Pulmonary artery endothelial cell (primary cell): ENCODE measurements at places on chromosomes 3 and 15. TPM values are rescaled to one million over a fixed set of nuclear protein-coding genes. Genes with fewer than 3 reads are reported as not detected.

CACNA1D gene
- total RNA-seq, result not detected in 2 replicates

FEZF2 gene
- not detected in 2 replicates for total RNA-seq

CCDC39 gene
- not detected in 2 replicates for total RNA-seq

GPR171 gene
- total RNA-seq, result not detected in 2 replicates

EXOG gene
- total RNA-seq, result 9.6 and 12.2 TPM in 2 replicates

WDR72 gene
- not detected in 2 replicates for total RNA-seq

SLC38A3 gene
- 0.07 TPM in 1 of 2 replicates, not detected in the other for total RNA-seq

DNA sequence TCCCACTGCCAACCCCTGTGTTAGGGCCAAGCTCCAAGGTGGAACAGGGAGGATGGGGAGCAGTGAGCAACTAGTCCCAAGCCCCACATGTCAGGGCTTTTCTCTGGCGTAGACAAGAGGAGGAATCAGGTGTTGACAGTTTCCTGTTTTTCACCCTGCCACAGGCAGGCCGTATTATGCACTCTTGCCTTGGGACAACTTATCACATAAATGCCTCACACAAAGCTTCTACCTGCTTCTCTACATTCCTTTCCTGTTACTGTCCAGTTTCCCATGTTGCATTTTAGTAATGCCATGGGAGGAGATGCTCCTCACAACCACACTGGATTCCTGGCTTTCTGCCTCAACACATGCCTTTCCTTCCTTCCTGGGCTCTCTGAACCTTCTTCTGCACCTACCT lies 381.2 kb upstream of the ATP11B start:
- no peak for DNase-seq

DNA sequence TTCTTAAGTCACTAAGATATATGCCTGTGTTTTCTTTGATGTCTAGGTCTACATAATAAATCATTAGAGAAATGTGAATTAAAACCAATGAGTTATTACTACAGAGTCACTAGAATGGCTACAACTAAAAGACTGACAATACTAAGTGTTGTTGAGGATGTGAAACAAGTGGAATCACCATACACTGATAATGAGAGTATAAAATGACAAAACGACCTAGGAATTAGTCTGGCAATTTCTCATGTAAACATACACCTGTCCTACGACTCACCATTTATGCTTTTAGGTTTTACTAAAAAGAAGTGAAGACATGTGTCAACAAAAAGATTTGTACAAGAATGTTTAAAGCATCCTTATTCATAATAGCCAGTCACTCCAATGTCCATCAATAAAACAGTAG lies 75.2 kb upstream of the SATB1 start:
- no peak for DNase-seq

GRCh38 chr3:11634081-11634635 lies 9.6 kb downstream of the VGLL4 start:
- no peak for DNase-seq

- no peak for DNase-seq
Measured at GRCh38 chr15:45287390-45287956, 35.4 kb downstream of the SLC28A2 start.

DNA sequence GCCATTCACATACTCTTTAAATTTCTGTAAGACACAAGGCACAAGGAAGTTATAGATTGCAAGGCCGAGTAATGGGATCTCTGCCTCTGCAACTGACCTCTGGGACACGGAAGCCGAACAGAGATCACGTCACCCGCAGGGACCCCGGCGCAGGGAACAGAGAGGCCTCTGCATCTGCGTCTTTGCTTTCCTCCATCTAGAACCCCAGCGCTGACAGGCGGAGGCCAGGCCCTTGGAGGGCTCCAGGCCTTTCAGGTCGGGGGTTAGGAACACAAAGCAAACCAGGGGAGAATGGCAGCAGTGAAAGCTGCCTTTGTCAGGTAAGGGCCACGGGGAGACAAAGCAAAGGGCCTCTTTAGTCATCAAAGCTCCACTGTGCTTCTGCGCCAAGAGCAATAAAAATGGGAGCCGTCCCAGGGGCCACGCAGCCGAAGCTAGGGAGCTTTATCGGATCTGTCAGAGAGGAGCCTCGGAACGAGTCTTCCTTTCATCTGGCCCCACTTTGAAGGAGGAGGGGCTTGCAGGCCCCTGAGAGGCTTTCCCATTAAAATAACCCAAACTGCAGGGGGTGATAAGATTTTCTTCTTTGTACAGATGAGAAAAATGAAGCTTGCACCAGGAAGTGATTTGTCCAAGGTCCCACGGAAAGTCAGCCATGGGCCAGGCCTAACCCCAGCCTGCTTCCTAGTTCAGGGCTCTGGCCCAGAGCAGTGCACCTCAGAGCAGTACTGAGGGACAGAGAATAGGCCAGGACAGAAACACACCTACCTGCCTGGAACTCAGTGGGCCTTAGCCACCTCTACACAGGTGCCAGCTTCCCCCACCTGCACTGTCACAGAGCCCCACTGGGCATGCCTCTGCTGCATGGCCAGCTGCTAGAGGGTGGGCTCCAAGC lies 84.4 kb upstream of the RAD18 start:
- DNase-seq, result no peak

GRCh38 chr3:31043184-31043819 lies 148.8 kb upstream of the GADL1 start:
- no peak for DNase-seq

DNA sequence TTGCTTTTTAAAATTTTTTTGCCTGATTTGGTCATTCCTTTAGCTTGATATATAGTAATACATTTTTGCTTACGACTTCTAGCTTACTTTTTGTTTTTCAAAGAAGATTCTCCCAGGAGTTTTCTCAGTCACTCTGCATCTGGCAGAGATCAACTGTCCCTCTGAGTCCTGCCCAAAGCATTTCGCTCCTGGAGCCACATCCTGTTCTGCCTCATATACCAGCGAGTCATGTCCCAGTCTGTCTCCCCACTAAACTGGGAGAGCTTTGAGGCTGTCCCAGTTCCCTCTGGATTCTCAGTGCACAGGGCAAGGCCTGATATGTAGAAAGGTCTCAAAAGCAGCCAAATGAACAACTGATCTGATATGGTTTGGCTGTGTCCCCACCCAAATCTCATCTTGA lies 326.3 kb downstream of the ARRDC4 start:
- DNase-seq, result no peak

GRCh38 chr3:177343122-177343625 lies 145.9 kb upstream of the TBL1XR1 start:
- no peak for DNase-seq

GRCh38 chr3:50442945-50443579 lies 60.4 kb downstream of the CACNA2D2 start:
- no peak for DNase-seq

DNA sequence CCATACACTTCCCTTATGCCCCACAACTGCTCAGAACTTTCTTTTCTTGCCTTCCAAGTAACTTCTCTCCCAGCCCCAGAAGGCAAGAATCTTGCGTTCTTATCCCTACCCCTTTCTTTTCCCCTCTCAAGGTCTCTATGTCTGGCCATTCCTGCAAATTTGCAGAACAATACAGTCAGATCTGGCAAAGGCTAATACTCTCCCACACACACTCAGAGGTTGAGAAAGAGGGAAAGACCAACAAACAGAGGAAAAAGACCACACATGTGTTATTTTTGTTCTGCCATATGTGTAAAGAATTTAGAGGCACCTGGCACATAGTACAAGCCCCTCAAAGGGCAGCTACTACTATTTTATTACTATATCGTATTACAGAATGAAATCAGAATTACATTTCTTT lies 25.7 kb downstream of the GJD2 start:
- no peak for DNase-seq

DNA sequence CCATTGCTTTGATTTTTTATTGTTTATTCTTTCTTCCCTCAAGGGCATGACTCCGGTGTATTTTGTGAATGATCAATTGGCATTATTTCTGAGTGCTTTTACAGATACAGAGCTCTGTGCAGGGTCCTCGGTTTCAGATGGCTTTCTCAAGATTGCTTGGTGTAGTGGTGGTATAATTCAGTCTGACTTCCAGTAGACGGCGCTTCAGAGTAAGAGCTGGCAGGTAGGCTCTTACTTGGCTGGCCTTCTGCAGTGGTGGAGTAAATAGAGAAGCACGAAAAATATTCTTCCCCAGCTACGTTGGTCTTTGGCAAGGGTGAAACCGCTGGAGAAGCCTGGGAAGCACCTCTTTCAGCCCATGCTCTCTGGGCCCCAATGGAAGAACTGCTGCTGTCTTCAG lies 723.0 kb upstream of the BCHE start:
- no peak for DNase-seq

DNA sequence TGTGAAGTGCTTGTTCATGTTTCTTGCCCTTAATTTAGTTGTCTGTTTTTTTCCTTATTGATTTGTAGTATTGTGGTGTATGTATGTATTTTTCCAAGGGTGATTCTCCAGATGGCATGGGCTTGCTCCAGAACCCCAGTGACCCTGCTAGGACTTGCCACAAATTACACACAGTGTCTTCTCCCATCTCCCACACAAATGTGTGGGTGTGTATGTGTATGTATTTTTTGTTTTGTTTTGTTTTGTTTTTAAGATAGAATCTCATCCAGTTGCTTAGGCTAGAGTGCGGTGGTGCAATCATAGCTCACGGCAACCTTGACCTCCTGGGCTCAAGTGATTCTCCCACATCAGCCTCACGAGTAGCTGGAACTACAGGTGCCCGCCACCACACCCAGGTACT lies 36.2 kb upstream of the ARID3B start:
- no peak for DNase-seq

DNA sequence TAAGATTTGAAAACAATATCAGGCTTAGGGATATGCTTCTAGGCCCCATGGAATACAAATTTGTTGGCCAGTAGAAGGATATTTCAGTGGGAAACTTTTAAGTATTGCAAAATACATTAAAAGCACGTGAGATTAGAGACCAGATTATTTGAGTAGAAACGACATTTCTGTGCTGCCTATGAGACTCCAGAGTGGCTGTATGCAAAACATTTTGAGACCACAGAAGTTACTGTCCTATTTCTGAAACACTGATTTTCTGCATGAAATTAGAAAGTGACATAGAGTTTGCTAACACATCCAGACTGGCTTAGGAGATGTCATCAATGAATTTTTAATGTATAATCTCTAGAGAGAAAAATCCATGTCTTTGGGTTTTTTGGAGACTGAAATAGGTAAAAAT lies 99.8 kb downstream of the KCNH8 start:
- no peak for DNase-seq

DNA sequence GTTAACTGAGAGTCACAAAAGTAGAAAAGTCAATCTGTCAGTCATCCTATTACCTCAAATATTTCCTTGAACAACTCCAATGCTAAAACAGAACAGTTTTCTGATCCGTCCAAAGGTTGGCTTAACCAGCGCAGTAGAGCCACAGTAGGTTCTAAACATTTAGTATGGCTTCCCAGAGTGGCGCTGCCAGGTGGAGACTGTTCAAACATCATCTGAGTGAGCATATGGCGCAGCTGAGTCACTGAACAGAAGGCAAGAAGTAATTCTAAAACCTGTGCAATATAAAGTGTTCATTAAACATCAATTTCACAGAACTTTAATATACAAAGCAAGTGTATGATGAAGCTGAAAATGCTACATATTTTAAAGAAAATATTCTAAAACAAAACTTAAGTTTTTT lies 19.9 kb downstream of the CIP2A start:
- no peak for DNase-seq

DNA sequence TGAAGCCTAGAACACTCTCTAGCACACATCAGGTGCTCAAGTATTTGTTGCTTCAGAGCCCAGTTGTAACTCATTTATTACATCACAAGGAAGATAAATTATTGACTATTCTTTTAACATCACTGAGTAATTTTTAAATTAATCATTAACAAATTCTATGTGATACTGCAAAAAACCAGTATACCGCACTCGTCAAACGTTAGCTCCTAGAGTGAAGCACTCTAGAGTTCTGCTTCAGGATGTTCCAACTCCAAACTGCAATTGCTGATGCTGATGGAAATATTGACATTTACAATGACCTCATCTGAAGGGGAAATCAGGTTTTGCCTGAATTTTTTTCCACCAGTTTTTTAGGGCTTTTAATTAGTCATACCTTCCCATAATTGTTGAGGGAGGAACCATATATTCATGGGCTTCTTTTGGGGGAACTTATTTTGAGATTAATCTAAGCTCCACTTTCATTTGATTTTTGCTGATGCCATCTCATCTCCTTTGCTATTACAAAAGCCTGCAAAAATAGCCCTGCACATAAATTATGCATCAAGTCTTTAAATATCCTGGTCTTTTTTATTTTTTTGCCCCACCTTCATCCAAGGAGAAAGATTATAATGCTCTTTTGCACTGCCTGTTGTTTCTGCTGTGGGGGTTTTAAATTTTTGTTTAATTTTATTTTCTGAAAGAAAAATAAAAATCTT lies 123.0 kb upstream of the STAC start:
- DNase-seq, result no peak
